ENCODE measurements at places on chromosomes 5 and 9. TPM values are rescaled to one million over a fixed set of nuclear protein-coding genes. Genes with fewer than 3 reads are reported as not detected.

The MARCHF11 gene
- total RNA-seq: 26.6 TPM

The PCDHB7 gene
- 0.59 TPM for total RNA-seq

GRCh38 chr9:17401858-17402257 is 177.0 kb upstream of the SH3GL2 start:
- no peak overlapping the region for H3K27ac ChIP-seq
- H3K4me1 ChIP-seq: peaks cover 6% of the 10 kb centered on the region
- no peaks in the 10 kb centered on the region for H3K27me3 ChIP-seq

DNA sequence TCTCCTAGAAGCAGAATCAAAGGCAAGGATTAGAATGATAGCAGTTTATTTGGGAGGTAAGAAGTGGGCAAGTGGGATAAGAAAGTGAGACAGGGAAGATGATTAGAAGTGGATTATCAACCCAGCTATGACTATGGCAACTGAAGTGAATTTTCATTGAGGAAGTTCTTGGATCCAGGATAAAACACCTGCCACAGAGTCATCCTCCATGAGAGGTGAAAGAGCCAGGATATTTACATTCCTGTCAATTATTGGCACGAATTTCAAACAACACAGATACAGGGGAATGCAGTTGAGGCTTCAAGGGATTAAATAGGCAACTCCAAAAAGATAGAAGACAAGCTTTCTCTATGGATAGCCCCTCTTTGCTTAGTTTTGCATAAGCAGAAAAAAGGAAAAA is 31.8 kb upstream of the ZNF366 start:
- peaks cover 53% of the 10 kb centered on the region for H3K27me3 ChIP-seq
- no peak for DNase-seq
- H3K4me1 ChIP-seq: peaks cover 8% of the 10 kb centered on the region

DNA sequence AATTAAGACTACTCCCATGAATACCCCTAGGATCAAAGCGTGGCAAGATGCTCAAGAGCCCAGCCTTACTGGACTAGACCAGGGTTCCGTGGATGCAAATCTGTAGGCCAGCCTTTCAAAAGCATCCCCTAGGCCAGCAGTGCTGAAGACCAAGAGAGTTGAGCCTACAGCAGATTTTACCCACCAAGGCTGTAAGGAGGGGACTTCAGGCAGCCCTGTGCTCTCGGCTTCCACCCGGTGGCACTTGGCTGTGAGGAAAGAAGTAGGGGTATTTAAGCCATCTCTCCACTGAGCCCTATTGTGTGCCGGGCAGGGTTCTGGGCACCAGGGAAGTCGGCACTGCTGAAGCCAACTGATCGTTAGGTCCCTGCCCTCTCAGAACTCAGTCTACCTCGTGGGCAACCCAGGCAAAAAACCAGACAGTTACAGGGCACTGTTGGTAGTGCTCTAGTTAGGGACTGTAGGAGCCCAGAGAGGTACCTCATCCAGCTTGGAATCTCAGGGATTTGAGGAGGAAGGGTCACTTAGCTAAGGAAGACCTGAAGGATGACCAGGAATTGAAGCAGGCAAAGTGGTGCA is 25.5 kb downstream of the TCF7 start:
- H3K27me3 ChIP-seq: no peaks in the 10 kb centered on the region
- peak; percentile 40 for DNase-seq
- peaks cover 58% of the 10 kb centered on the region for H3K36me3 ChIP-seq
- no peaks in the 10 kb centered on the region for H3K4me1 ChIP-seq
- no peak overlapping the region for H3K4me3 ChIP-seq

- H3K36me3 ChIP-seq: no peaks in the 10 kb centered on the region
- no peak overlapping the region for H3K4me3 ChIP-seq
- H3K4me1 ChIP-seq: no peaks in the 10 kb centered on the region
- H3K27me3 ChIP-seq: no peaks in the 10 kb centered on the region
Measured at GRCh38 chr9:121217609-121218292, 16.1 kb upstream of the RAB14 start.

DNA sequence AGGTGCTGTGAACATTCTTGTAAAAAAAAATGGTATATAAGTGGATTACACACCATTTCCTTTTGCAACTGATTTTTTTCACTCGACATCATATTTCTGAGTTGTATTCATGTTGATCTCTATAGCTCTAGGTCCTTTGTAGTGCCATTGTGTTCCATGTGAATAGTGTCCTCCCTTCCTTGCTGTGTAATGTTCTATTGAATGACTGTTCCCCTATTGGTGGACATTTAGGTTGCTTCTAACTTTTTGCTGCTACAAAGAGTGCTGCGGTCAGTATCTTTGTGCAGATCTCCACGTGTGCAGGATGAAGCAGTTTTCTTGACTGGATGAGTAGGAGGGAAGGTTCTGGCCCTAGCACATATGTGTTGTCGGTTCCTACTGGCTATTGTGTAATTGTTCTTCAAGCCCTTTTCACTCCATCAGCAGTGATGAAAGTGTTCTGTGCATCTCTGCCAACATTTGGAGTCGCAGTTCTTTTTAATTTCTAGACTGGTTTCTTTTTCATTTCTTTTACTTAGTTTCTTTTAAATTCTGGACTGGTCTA is 20.2 kb downstream of the DAB2IP start:
- no peak overlapping the region for H3K4me3 ChIP-seq
- H3K36me3 ChIP-seq: peaks cover 13% of the 10 kb centered on the region
- H3K4me1 ChIP-seq: no peaks in the 10 kb centered on the region
- DNase-seq: no peak
- no peak overlapping the region for H3K27ac ChIP-seq

Data from endodermal cell (in vitro differentiated cells).